Stimulated activated CD4-positive, alpha-beta T cell treated with anti-CD3 and anti-CD28 coated beads, Interleukin-12 subunit alpha, Interleukin-12 subunit beta, amount 100 ng/mL, for 4 hours (primary cell): ENCODE measurements at places on chromosomes 13 and 19.

DNA sequence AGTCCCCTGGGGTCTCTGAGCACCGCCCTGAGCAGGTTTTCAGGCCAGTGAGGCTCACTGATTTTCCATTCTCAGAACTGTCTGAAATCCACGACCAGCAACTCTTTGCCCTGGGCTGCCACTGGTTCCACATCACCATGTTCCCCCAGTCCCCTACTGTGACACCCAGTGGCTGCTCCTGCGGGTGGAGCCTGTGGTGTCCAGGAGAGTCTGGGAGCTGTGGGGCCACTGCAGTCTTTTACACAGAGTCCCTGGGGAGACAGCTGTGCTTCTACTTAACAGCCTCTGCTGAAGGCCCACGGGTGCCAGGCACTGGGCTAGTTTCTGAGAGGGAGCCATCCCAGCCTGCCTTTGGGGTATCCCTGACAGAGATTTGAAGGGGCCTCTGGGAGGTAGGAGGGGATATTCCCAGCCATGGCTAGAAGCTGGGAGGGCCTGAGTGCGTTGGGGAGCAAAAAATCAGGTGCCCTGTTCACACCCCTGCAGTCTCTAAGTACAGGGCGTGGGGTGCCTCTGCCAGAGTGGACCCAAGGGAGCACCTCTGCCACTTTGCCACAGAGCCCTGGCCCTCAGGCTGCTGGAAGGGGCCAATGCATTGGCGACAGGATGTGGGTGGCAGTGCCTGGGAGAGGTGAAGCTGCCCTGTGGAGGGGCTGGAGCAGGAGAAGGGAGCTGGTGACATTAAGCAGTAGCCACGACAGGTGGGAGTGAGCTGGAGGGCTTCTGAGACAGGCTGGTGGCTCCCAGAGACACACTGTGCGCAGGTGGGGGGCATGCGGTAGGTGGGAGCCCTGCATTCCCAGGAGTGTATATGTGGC lies 200.2 kb upstream of the ZNF536 start:
- DNase-seq = no peak

DNA sequence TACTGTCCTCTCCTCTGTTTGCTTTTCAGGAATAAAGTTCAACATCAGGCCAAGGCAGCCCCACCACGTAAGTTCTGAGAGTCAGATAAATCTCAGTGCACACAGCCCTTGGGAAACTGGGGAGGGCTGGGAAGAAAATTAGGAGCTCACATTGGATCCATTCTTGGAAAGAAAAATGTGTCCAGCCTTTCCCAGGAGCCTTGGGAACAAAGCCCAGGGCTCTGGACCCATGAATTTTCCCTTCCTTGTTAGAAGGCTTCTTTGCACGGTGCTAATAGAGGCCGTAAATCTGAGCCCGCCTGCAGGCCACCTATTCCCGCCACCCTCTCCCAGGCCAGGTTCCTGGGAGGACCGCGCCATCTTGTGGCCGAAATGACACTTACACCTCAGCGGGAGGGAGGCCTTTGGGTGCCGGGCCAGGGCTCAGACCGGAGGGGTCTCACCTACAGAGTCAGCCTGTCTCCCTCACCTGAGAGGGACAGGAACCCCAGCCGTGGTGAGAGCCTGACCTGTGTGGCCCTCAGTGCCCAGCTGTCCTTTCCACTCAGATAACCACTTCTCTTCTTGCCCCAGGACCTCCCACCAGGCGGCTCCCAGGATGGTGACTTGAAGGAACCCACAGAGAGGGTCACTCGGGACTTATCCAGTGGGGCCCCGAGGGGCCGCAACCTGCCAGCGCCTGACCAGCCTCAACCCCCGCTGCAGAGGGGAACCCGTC lies 25.1 kb upstream of the KCTD15 start:
- peak; percentile 59 for DNase-seq

GRCh38 chr13:114142137-114142550 lies 9.7 kb upstream of the RASA3 start:
- no peak for DNase-seq

DNA sequence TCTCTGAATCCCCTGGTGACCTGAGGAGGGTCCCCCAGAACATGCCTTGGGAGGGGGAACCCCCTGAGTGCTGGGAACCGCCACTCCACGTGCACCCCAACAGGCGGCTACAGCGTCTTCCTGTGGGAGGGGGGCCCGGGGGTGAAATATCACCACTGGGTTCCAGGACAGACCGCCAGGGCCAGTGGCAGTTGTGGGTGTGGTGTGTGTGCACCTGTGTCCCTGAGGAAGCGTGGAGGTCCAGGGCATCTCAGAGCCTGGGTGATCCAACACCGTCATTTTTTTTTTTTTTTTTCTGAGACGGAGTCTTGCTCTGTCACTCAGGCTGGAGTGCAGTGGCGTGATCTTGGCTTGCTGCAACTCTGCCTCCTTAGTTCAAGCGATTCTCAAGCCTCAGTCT lies 4.2 kb downstream of the ADGRE5 start:
- DNase-seq = no peak

DNA sequence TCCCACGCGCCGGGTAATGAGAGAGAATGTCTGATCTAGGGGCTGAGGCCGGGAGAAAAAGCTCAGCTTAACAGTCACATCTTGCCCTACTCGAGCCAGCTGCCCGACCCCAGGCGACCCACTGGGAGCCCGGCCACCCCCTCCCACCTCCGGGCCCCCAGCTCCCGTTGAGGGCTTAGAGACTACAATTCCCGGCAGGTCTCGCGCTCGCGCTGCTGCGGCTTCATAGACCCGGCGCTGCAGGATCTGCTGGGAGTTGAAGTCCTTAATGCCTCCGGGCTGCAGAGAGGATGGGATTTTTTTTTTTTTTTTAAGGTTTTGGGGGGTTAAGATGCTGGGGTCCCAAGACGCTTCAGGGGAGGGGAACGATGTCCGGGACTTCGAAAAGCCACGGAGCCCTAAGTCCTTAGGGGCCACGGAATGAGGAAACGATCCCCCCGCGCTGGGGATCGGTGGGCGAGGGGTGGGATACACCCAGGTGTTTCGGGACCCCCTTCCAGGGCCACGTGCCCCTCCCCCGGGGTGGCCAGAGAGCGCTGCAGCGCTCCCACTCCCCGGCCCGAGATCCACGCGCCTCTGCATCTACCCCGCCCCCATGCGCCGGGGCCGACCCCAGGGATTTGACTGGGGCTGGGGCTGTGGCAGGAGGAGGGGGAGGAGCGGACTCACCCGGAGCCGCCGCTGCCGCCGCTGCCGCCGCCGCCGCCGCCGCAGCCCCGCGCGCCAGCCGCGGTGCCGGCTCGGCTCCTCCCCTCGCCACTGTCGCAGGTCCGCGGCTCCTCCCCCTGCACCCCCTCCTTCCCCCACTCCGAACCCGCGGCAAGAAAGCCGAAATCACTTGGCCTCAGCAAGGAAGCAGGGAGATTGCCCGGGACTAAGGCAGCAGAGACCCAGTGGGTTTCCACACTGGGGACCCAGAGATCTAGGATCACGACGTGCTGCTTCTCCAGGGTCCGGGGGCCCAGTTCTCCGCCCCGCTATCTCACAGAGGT lies at the start of gene SYT3:
Gene SYT3, minus strand, starts transcription at position 761 of the 992 bp plus-strand sequence. CDS start 2,470 bp downstream, outside the sequence.
- DNase-seq = peak; percentile 49

DNA sequence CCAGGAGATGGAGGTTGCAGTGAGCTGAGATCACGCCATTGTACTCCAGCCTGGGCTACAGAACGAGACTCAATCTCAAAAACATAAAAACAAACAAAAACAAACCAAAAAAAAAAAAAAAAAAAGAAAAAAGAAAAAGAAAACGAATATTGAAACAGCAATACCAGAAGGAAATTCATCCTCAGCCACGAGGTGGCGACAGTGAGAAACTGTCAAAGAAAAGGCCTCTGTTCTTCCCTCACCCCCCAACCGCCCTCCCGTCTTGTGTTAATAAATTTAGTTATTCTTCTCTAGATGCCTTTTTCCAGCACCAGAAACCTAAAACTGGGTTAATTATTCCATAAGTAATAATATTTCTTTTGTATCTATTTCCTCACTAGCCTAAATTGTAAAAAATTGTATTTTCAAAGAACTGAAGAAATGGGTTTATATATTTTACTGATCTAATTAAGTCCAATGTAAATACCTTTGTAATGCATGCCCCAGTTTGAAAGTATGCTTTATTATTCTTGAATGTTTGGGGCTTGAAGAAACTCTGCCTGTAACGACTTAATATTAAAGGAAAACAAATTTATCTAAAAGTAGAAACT lies 38.6 kb downstream of the LIG4 start:
- peak; percentile 58 for DNase-seq

- DNase-seq = no peak
These were observed 8.6 kb downstream of the EFNB2 start for GRCh38 chr13:106526738-106527444.

DNA sequence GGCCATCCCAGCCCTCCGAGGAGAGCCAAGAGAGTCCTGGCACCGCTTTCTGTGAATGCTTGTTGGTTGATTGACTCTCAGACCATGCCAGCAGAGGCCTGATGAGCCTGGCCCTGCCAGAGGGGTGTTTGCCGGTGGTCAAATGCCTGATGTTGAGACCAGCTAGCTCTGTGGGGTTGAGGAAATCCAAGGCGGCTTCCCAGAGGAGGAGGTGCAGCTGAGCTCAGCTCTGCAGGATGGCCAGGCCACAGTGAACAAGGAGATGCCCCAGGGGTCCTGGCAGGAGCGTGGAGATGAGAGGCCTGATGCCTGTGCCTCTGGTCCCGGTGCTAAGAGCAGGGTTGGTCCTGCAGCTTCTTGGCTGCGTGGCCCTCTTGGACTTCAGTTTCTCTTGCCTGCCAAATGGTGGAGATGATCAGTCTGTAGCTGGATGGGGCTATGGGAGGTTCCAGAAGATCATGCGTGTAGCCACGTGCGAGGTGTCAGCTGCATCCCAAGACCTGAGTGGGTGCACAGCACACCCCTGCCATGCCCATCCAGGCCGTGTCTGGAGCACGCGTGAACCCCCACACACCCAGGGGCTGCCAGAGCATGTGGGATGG lies 16.8 kb downstream of the NFIC start:
- DNase-seq = no peak

GRCh38 chr19:42846597-42846996 lies 32.9 kb downstream of the PSG1 start:
- DNase-seq = no peak

- no peak for DNase-seq
These were observed 27.4 kb downstream of the GRIK5 start for GRCh38 chr19:42042455-42043170.

DNA sequence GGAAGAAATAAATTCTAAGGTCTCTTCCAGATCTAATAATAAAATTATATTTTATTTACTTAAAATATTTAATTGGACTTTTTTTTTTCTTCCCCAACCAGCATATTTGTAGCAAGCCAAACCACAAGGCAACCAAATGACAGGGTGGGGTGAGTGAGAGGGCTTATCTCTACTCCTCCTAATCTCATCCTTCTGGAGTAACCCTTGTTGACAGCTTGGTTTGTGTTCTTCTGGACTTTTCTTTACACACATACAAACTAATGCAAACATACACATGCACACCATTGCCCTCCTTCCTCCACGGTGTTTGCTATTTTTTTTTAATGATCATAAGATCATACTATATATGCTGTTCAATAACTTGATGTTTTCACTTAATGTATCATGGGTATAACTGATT lies 383.1 kb downstream of the DLEU7 start:
- no peak for DNase-seq

DNA sequence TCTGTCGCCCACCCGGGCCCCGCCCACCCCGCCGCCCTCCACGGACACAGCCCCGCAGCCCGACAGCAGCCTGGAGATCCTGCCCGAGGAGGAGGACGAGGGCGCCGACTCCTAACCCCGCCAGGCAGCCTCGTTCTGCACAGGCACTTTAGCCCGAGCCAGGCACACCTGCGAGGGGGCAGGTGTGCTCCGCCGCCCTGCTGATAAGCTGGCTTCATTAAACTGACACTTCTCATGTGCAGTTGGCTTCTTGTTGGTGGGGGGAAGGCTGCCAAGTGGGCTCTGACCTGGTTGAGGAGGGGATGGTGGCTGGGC lies 8.2 kb downstream of the IL4I1 start:
- DNase-seq = no peak

- no peak for DNase-seq
These were observed 729.9 kb downstream of the DACH1 start for GRCh38 chr13:71137101-71137500.

GRCh38 chr19:33681081-33681680 lies 59.4 kb downstream of the CHST8 start:
- DNase-seq = no peak

- no peak for DNase-seq
These were observed 112.1 kb downstream of the DLEU7 start for GRCh38 chr13:50731400-50731799.

GRCh38 chr13:27065582-27065981 lies 106.0 kb downstream of the USP12 start:
- no peak for DNase-seq

DNA sequence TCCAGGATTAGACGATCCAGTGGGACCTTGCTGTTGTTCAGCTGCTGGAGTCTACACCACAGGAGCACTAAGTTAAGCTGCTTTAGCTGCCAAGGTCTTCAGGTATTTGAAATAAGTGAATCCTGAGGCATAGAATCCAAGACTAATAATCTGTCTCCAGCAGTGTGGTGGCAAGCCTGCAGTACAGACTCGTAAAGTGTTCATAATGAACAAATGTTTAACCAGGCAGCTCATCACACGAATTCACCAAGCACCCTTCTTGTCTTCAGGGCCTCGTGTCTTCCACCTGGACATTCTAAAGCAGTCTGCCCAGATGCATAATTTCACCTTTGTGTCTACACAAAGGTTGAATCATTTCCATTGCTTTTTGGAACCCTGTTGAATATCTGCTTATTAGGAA lies 5.3 kb downstream of the ATP11A start:
- DNase-seq = no peak

DNA sequence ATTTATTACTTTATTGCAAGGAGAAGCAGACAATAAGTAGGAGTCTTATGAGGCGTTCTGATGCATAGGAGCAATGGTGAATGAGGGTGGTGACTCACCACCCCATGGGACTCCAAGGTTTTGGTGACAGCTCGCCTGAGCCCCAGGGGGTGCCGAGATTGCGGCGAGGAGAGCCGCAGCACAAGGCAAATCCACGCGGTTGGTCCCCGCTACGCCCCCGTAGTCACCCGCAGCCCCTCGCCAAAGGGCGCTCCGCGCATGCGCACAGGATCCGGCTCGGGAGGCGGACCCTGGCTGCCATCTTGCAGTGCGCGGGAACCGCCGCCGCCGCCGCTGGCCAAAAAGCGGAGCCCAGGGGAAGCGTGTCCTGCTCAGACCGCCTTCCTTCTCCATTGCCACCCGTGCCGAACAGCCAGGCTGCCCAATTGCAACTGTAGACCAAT lies at the start of gene NAA16:
Gene NAA16, plus strand, starts transcription at position 305 of the 443 bp plus-strand sequence. CDS start 262 bp downstream, outside the sequence.
- peak; percentile 96 for DNase-seq

- DNase-seq = no peak
These were observed 30.2 kb downstream of the HSPH1 start for GRCh38 chr13:31131470-31131961.

DNA sequence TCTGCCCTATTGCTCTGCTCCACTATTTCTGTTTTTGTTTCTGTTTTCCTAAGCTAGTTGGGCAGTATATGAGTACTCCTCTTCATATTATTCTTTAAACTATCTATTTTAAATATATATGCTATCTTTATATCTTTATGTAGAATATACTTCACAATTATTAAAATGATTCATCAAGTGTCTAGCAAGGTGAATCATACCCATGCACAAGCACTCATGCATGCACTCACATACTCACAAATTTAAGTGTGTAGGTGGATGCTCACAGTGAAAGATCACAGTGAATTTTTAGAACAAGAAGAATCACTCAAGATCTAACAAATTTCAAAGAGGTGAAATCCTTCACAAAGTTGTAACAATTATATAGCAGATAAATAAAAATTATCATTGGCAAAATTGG lies 435.6 kb upstream of the SLITRK5 start:
- no peak for DNase-seq

GRCh38 chr13:80224468-80224867 lies 116.5 kb downstream of the SPRY2 start:
- DNase-seq = no peak
